Fibroblast of mammary gland (primary cell): ENCODE measurements at places on chromosomes 7 and 10.

DNA sequence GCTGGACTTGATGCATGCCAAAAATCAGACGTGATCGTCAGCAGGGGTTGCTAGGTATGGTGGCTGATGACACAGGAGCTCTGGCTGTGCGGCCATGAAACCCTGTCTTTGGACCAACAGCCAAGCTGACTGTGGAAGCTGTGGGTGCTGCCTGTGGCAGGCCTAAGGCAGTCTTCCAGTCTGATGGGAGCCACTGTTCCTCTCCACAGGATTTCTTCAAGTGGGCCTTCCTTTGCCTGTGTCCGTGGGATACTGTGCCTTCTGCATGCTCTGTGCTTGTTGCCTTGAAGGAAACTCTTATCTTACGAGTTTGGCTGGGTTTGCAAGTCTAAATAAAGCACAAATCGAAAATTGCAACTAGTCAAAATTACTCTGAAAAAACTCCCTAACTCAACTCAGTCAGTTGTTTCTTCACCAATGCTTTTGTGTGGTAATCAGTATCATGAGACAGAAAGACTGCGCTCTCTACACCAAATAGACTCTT lies 101.9 kb upstream of the PDLIM1 start:
- DNase-seq = no peak

- DNase-seq = no peak
Observed at GRCh38 chr7:80175744-80176143, 41.1 kb downstream of the GNAI1 start.

DNA sequence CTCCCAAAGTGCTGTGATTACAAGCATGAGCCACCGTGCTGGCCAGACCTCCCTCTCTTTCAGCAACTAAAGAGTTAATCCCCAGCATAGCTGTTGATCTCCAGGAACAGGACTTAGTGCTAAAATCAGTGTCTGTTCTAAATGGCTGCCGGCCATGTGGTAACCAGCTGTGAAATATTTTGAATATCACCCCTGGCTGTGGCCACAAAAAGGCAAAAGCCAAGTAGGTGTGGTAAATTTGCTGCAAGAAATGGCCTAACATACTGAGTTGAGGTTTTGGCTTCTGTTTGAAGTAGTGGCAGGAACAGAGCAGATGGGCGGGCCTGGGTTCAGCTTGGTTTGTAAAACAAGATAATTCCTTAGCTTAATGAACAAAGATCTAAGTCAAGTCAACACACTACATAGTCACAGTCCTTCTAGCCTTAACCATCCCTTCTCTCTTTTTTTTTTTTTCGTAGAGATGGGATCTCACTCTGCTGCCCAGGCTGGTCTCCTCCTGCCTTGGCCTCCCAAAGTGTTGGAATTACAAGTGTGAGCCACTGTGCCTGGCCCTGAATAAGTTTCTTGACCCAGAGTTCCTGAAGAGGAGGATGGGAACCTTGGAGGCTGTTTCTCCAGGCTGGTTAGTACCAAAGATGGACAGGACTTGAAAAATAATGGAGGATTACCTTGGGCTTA lies 22.7 kb upstream of the AGFG2 start:
- peak; percentile 96 for DNase-seq

DNA sequence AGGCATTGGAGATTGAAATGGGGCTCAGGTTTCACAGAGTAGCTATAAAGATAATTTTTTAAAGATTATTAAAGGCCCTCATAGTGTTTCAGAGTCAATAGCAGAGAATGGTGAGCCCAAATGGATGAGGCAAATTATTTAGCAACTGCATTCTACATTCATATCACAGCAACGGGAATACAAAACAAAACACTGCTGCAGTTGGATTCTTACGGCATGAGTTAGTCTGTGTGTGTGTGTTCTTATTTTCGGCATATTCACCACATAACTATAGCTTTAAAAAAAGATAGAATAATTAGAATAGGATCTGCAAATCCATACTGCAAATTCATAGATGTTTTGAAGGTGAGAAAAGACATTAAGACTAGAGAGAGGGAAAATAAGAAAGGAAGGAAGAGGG lies 66.0 kb downstream of the SUGCT start:
- peak; percentile 89 for DNase-seq

DNA sequence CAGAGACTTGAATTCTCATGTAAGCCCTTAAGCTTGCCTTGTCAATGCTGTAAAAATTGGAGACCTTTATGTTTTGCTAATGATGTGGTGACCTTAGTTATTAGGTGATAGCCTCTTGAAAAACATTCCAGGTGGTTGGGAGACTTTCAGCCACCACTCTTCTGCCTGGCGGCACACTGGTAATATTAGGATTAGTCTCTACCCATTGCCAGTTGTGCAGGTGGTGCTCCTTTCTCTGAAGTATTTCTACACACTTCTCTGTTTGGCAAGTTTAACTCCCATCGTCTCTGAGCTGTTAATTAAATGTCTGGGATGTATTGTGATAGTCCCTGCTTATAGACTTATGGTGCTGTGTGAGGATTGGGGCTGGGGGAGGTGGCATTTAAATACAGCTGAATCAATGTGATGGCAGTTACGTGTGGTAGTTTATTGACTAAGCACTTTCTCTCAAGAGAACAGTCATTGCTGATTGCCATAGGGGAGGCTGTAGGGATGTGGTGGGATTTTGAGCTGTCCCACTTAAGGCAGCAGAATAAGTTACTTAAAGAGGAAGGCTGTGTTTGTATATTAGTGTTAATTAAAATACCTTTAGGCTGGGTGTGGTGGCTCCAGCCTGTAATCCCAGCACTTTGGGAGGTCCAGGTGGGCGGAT lies 61.7 kb downstream of the DAGLB start:
- no peak for DNase-seq

DNA sequence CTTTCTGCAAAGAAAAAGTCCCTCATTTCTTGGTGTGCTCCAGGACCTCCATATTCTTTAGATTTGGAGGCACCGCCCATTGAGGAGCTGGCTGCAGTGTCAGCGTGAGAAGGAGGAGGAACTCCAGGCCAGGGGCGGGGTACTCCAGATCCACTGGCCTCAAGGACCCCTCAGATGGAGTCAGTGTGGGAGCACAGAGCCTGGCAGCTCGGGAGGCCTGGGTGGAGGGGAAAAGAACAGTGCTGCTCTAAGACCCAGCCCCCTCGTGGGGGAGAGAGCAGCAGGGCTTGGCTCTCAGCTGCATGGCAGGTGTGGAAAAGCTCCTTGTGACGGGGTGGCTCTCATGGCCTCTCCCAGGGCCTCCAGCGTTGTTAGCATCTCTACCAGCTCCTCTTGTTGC lies 70.5 kb downstream of the ITGB1 start:
- DNase-seq = no peak

- peak; percentile 6 for DNase-seq
Observed at GRCh38 chr7:142094861-142095260, 16.7 kb upstream of the MGAM2 start.

DNA sequence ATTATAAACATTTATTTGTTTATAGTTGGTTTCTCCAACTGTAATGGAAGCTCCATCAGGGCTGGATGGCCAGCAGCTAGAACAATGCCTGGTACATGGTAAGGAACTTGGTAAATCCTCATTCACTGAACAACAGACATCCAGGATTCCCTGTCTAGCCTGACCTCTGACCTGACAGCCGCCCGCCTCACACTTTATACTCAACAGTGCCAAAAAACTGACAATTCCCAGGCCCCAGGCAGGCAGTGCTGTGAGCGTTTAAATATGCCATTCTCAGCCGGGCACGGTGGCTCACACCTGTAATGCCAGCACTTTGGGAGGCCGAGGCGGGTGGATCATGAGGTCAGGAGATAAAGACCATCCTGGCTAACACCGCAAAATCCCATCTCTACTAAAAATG lies 55.9 kb downstream of the RSU1 start:
- no peak for DNase-seq

DNA sequence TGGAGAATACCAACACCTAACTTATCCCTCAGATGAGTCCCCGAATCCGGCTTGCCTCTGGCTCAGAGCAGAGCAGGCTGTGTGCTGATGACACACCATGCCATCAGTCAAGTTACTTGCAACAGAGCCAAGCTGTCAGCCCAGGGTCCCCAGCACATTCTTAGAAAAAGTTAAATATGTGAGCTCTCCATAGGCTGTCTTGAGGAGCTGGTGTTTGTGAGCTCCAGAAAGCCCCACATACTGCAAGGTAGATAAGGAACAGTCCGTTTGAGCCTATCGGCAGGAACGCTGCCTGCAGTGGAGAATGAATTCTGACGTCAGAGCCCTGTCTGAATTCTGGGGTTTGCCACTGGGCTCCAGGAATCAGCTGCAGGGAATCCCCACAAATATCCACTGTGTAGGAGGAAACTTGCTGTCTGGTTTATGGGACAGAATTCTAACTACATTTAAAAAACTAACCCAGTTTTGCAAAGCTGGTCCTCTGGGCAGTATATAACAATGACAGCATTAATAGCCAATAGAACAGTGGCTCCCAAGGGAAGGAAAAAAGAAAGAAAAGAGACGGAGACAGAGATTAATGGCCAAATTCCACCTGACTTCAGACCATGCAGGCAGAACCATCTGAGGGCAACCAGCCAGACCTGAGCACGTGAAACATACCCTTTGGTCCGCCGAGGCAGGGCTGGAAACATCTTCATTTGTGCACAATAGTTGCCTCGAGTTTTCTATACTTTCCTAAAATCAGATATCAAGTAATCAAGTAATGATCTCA lies 3.6 kb downstream of the SFXN4 start:
- DNase-seq = peak; percentile 65

- peak; percentile 32 for DNase-seq
Observed at GRCh38 chr10:3494131-3494837, 290.7 kb downstream of the KLF6 start.

GRCh38 chr7:39421251-39421650 lies 145.0 kb upstream of the YAE1 start:
- DNase-seq = no peak

GRCh38 chr10:1872151-1872726 lies 134.9 kb upstream of the ADARB2 start:
- no peak for DNase-seq

DNA sequence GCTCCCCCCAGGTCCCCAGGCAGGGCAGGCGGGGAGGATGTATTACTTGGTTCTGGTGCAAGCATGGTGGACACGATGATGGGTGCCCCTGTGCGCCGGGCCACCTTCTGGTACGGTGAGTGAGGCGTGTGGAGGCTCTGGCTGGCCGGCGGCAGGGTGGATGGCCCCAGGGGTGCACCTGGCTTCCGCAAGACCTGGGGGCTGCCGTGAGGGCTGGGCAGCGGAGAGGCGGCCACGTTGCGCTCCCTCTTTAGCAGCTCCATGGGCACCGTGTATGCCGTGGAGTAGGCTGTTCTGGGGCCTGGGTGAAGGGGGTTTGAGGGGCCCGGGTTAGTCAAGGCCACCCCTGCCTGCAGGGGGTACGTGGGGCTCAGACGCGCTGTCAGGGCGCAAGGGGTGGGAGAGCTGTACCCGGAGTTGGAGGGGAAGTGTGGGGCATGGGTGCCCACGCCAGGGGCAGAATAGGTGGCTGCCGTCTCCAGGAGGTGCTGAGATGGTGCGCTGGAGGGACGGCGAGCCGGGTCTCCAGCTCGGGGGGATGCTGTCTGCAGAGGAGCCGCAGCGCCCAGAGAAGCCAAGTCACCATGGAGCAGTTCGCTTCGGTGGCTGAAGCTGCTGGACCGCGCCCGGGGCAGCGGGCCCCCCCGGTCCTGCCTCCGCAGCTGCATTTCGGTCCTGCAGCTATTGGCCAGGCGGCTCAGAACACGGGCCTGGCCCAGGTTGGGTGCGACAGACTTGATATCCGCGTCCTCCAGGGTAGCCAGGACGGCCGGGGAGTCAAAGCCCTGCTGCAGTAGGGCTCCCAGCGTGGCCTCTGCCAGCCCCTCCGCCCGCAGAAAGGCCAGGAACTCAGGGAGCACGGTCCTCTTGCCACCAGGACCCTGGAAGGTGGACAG lies 84.4 kb downstream of the ZRANB1 start:
- DNase-seq = no peak

GRCh38 chr7:52961084-52961483 lies 74.3 kb upstream of the POM121L12 start:
- DNase-seq = no peak
